ENCODE measurements at places on chromosomes 5 and 9.

DNA sequence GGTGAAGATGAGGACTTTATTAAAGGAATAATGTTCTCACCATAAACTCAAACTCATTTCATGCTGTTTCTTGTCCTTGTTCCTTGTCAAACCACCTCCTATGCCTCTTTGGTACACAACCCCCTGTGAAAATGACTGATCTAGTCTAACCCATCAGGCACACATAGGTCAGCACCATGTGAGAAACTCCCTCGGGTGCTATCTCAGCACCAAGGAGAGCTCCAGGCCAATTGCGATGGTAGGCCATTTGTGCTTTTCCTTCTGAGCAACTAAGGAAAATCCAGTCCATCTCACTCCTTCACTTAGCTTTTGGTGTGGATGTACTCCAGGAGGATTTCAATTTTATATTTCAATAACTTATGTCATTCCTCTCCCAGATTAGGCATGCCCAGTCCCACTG lies 199.8 kb downstream of the ZNF608 start:
- DNase-seq, result no peak

DNA sequence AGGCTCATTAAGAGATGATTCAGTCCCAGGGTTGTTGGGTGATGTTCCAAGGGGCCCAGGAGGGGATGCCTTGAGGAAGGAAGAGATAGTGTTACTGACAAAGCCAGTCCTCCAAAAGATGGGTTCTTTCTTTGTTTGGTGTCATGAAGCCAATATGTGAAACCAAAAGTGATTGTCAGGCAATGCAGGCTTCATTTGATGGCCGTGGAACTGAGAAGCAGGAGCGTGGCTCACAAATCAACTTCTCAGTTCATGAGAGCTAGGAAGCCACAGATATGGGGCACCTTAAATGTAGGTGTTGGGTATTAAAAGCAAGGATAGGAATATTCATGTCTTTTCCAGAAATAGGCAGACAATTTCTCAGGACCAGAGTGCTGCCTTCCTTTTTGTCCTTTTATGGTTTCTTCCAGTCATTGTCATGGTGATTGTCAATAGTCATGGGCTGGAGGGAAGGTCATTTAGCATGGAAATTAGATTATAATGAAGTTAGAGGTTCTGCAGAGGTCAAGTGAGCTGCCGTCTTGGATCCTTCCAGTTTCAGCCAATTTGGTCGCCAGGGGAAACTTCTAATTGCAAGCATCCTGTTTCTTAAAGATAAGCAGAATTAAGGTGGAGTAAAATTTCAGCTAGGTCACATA lies 393.0 kb downstream of the NTRK2 start:
- no peak for DNase-seq

- no peak for DNase-seq
Measured at GRCh38 chr5:3033033-3033755, 281.7 kb upstream of the IRX2 start.

DNA sequence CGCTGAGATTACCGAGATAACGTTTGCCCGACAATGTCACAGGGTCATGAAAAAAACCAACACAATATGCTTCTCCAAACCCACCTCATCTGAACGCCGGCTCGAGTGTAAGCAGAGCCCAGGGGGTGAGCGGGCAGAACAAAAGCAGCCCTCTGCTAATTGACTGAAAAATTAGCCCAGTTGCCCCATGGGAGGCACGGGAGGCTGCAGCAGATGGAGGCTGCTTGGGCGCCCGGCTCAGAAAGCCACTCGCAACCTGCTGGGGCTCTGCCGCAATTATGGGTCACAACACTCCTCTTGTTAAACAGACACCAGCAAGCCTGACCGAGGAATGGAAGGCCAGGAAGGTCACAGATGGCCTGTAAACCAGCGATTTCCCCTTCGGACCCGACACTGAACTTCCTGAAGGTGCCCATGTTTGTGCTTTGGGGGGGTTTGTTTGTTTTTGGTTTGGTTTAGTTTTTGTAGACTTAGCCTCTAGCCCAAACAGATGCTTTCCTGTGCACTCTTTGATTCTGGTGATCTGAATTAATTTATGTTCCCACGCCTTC lies 104.6 kb upstream of the IRX1 start:
- no peak for DNase-seq

DNA sequence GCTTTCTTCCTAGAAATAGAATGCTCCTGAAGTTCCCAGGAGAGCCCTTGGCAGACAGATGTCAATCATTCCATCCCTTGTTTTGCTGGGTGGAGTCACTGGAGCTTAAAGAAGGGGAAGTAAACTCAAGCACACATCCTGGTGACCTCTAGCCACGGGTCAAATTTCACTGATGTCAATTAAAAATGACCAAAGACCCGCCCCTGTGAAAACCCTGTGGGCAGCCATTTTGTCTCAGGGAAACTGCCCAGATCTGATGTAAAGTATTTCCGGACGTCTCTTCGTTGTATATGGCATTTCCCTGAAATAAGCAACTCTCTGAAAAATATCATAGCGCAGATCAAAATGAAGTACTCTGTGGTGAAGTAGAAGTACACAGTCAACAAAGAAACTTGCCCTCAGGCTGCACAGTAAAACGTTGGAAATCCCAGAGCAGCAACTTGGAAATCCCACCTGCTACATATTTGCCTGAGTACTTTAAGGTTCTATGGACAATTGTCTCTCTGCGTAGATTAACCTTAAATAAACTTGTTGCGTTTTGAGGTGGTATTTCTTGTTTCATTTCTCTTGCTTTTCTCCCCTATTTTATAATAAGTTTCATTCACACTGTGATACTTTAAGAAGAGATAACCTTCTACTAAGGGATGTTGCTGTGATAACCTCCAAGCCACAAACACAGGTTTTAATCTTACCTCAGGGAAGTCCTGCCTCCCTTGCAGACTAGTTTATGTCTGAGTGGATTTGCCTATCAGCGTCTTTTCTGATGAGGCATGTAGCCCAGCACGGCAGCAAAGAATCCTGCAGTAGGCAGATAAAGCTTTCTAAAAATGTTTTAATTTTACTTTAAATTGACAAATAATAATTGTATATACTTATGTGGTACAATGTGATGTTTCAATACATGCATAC lies 60.9 kb upstream of the PIP5K1B start:
- DNase-seq, result no peak

DNA sequence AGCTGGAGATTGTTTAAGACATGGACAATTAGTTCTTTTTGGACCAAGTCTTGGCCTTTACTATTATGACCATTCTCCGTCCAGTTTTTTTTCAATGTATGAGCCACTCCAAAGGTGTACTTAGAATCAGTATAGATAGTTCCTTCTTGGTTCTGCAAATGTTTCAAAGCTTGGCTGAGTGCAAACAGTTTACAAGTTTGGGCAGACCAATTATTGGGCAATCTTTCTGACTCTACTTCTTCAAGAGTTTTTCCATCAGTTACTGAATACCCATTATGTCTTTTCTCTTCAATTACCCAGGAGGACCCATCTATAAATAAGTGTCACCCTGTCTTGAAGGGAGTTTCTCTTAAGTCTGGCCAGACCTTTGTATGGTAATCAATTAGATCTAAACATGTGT lies 15.5 kb downstream of the IFT74 start:
- DNase-seq, result no peak

DNA sequence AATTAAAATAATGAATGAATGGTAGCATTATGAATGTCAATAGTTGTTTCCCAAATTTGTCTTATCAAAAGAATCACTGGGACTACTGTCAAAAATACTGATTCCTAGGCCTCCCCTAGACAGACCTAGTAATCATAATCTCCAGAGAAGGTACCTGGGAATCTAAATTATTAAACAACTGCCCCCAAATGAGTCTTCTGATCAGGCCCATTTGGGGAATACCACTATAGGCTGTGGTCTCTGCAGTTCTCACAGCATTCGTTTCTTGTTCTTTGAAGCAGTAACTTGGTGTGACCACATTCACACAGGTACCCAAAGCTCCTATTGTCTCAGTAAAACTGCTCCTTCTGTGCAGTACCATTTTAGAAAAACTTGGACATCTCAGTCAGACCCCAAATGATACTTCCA lies 230.9 kb downstream of the PIK3R1 start:
- no peak for DNase-seq

GRCh38 chr5:172133359-172134029 lies 54.5 kb downstream of the STK10 start:
- no peak for DNase-seq

DNA sequence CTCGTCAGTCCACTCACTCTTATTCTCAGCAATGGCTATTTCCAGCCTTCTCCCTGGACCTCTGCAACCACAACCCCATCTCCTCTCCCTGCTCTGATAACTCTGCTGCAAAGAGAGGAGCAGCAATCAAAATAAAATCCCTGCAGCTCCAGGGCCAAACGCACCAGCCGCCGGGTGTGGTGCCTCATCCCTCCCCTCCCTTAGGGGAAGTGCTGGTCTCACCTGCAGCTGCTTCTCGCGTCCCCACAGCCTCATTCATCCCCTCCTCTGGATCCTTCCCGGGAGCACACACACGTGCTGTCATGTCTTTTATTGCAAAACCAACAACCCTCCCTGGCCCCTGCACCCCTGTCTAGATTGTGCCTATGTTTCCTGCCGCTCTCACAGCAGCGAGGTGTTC lies 77.8 kb downstream of the TENT4A start:
- no peak for DNase-seq

GRCh38 chr5:126961702-126962101 lies 68.7 kb downstream of the MARCHF3 start:
- DNase-seq, result no peak

DNA sequence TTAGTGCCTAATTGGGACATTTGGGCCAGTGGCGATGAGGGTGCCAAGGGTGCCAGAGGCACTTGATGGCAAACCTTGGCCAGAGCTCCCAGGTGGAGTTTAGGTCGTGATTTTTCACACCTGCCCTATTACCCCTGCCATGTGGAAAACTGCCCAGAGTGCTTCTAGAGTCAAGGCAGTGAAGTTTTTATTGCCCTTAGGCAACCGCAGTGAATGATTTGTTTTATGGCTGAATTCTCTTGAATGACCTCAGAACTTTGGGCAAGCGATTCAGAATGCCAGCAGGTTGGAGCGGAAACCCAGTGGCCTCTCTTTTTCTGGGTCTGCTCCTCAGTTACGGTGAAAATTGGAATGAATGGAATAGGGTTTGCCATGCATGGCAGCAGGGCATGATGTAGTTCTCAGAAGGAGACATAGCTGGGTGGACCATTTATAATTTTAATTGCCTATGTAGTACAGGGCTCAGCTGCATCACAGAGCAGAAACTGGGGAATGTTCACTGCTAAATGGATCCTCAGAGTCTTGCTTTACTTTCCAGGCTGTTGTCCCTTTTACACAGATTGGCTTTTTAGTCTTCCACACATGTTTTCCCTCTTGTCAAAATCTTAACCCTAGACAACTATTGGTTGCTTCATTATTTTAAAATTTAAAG lies 820.0 kb upstream of the SEMA6A start:
- DNase-seq, result peak; percentile 8

- no peak for DNase-seq
Measured at GRCh38 chr9:68648971-68649370, 56.1 kb upstream of the PIP5K1B start.

DNA sequence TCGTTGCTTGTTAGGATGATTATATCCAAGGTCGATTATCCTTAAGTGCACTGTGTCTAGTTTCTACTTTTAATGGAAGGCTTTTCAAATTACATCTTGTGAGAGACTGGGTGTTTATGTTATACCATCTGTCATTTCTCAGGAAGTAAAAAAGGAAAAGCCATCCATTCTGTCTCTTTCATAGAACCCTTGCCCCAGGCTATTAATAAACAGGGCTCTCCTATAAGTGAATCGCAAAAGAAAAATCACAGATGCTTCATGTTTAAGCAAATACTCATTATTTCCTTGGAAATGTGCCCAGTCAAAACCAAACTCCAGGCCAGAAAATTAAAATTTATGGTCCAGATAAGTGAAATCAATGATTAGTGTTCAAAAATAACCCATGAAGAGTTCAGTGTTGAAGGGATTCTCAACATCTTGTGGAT lies 58.1 kb downstream of the STARD4 start:
- peak; percentile 89 for DNase-seq

GRCh38 chr9:95167998-95168397 lies 149.5 kb downstream of the FANCC start:
- peak; percentile 61 for DNase-seq

- no peak for DNase-seq
Measured at GRCh38 chr5:36202521-36202961, 39.2 kb downstream of the NADK2 start.

GRCh38 chr5:10109299-10109698 lies 140.4 kb downstream of the ATPSCKMT start:
- DNase-seq, result no peak

GRCh38 chr5:111933086-111933485 lies 176.1 kb upstream of the NREP start:
- DNase-seq, result no peak

DNA sequence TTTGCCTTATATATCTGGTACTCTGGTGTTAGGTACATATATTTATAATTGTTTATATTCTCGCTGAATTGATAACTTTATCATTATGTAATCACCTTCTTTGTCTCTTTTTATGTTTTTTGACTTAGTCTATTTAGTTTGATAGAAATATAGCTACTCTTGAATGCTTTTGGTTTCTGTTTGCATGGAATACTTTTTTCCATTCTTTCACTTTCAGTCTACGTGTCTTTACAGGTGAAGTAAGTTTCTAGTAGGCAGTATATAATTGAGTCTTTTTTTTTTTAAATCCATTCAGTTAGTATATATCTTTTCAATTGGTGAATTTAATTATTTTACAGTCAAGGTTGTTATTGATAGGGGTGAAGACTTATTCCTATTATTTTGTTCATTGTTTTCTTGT lies 131.7 kb downstream of the PSAT1 start:
- no peak for DNase-seq

GRCh38 chr9:132003896-132004295 lies 75.8 kb downstream of the MED27 start:
- DNase-seq, result no peak

DNA sequence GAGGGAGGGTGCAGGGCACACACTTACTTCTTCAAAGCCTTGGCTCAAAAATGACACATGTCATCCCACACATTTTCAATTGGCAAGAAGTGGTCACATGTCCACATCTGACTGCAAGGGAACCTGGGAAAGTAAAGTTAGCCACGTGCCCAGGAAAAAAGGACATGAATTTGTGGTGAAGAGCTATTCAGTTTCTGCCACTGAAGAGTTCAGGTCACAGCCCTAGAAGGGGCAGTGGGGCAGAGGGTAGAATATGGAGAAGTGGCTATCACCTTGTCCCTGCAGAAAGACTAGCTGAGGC lies 1.9 kb upstream of the RGS14 start:
- no peak for DNase-seq

- DNase-seq, result no peak
Measured at GRCh38 chr9:36100532-36100931, 36.0 kb upstream of the GLIPR2 start.

DNA sequence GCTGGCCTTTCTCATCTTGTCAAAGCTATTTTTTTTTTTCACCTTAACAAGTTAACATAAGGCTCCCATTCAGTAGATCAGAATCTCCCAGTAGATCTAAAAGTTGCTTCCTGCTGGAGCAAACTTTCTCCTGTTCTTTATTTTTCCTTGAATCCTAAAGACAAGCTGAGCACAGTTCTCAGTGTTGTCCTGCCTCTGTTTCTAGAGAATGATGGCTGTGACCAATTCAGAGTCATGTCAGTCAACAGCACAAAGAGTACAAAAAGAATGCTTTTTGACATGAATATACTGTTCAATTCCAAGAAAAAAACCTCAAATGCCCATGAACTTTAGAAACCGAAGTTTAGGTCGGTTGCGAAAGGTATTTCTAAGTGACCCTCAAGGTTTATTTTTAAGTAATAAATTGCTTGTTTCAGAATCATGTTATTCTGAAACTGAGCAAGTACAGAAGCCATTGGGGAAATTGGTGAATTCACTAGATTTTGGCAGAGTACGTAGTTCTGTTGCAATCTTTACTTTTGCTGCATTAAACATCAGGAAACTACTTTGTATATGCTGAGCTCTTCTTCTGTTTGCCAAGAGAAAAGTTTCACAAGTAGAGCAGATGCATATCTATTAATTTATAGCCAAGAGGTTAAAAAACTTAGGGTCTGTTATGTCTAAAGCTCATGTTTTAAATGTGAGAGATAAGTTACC lies 161.7 kb upstream of the RPS23 start:
- no peak for DNase-seq

Data from NCI-H446 (cell line).